Anterior cingulate cortex (tissue), 58 donors: ENCODE measurements at places on chromosomes 7 and 10.

DNA sequence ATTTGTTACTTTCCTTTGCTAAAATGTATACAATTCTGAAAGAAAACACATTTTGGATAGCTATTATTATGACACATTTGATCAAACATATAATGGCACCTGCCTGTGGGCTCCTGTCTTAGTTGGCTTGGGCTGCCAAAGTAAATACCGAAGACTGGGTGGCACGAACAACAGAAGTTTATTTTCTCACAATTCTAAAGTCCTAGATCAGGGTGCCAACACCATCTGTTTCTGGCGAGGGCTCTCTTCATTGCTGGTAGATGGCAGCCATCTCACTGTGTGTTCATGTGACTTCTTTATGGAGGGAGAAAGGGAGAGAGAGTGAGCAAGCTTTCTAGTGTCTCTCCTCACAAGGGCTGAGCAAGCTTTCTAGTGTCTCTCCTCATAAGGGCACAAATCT, 195.8 kb upstream of the FAM3C start:
- no peak for DNase-seq

- no peak for DNase-seq
Observed at GRCh38 chr7:133518718-133519117, 265.8 kb downstream of the EXOC4 start.

DNA sequence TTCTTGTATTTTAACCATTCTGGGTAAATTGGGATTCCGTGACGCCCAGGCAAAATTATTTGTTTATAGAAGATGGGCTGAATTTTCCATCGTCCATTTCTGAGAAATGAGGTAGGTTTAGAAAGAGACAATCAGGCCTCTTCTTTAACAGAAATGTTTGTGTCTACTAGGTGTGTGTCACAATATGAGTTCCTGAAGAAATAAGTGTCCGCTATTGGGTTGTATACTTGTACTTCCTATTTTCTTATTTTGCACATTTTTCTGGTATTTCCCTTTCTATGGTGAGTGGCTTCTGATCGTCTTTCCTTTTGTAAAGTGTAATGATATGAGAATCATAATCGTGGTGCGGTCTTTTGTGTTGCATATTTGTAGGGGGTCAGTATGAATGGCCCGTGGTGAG, 83.9 kb downstream of the TCF7L2 start:
- DNase-seq: no peak

GRCh38 chr7:105678811-105679495, 97.7 kb upstream of the EFCAB10 start:
- DNase-seq: peak; percentile 32

GRCh38 chr10:30396698-30397097, 37.3 kb upstream of the MAP3K8 start:
- DNase-seq: no peak

GRCh38 chr10:109939315-109939961, 16.1 kb upstream of the XPNPEP1 start:
- no peak for DNase-seq

GRCh38 chr10:119351189-119351588, 143.8 kb downstream of the GRK5 start:
- DNase-seq: no peak

DNA sequence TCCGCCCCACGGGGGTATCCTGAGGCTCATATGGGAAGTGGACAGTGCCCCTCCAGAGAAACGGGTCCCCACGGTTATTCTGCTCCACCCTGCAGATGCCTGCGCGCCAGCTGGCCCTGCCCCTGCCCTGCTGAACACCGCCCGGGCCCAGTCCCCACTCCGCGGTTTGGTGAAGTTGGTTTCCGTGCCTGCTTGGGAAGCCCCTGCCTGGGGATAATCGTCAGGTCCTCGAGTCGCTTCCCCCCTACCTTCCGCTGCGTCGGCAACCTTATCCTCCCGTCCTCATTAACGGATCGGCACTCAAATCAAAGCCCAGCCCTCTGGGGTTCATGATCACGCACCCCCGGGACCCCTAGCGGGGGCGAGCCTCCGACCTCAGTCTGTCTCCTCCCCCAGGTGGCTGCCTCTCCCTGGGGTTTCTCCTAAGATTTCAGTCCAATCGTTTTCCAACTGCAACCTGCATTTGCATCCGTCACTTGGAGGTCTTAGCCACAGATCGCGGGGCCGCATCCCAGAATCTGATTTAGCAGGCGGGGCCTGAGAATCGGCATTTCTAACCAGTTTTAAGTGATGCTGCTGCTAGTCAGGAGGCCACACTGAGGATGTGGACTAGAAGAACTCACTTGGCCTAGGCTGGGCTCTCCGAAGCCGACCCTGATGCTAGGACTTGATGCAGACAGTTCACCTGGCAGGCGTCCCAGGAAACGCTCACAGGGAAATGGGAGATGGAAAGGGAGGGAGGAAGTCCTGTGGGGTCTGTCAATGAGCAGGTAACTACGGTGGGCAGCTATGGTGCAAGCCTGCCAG, 27.6 kb downstream of the WDR86 start:
- DNase-seq: no peak

DNA sequence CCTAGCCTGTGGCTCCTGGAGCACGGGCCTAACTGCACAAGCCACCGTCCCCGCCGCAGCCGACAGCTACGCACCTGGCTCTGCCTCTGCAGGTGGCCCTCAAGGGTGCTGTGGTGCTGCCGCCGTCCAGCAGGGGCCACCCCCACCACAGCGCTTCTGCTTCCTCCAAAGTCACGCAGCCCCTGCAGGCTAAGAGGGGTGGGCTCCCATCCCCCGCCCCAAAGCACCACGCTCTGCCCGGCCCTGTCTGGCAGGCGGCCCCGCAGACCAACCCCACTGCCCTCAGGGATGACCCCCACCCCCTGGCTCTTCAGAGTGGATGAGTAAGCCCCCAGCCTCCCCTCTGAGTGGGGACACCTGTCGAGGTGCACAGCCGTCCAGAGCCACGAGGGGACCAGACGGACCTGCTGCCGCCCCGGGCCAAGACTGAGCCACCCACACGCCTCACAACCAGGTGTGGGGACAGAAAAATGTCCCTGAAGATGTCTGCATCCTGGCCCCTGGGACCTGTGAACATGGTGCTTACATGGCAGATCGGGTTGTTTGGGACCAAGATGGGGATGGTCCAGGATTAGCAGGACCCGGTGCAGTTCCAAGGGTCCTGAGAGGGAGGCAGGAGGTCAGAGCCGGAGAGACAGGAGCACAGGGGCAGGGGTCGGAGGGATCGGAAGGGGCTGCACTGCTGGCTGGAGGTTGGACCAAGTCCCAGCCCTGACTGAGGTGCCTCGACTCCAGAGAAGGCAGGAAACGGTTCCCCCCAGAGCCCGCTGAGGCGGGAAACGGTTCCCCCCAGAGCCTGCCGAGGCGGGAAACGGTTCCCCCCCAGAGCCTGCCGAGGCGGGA, 9.0 kb upstream of the ADAP1 start:
- DNase-seq: no peak

DNA sequence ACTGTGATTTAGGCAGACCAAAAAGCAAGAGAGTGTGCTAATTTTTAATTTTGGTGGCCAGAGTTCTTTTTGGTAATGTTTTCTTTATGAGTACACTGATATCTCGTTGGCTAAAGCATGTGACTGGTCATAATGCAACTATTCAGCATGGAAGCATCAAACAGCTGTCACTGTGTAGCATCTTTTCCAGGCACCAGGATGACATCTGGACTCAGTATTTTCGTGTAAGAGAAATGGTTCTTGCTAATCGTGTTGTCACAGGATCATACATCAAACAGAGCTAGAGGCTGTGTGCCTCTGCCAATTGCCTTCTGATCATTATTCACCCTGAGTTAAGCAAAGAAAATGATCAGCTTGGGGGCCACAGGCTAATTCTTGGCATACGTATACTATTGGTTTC, 118.9 kb downstream of the SND1 start:
- DNase-seq: no peak

GRCh38 chr10:49739426-49739825, 22.7 kb downstream of the OGDHL start:
- DNase-seq: no peak

DNA sequence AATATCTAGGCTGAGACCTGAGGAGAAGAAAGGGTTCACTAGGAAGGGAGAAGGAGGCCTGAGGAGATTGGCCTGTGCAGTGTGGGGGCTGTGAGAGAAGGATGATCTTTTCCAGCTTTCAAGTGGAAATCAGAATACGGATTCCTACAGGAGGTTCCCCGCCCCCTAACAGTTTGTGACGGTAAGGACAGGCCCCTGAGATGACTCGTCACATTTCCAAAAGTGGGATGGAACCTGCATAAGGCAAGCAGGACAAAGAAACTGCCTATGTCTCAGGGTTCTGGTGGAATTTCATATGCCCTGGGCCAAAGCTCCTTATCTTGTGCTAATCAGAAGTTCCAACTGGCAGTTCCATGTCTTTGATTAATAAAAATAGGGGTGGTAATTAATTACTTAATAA, 275.6 kb downstream of the SNX10 start:
- no peak for DNase-seq

GRCh38 chr10:50550291-50550839, 73.4 kb downstream of the SGMS1 start:
- no peak for DNase-seq

DNA sequence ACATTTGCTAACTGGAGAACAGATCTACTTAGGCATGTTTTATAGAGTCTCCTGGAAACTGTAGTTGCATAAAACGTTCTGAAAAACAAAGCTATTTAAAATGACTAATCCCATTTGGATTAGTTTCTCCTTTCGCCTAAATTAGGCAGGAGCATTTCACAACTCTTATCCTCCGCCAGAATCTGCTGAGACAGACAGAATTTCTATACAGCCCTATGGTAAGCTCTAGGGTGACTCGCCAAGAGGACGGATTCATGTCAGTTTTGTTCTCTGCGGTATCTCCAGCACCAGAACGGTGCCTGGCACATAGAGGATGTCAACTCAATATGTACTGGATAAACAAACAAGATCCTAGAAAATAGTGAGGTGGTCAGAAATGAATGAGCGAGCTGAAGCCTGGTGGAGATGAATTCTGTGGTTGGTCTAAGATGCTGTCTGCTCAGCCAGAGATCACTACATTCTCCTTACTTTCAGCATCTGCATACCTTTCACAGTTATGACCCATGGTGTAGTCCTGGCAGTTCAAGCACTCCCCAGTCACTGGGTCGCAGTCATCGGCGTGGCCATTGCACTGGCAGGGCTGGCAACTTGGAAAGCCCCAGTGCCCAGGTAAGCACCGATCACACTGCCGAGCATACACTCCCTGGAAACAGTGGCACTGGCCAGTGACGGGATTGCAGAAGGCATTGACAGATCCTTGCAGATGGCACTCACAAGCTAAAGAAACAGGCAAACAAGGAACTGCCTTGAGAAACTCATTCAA, 44.0 kb downstream of the LAMB1 start:
- no peak for DNase-seq

- DNase-seq: no peak
Observed at GRCh38 chr10:80506189-80506575, 31.5 kb upstream of the SH2D4B start.

DNA sequence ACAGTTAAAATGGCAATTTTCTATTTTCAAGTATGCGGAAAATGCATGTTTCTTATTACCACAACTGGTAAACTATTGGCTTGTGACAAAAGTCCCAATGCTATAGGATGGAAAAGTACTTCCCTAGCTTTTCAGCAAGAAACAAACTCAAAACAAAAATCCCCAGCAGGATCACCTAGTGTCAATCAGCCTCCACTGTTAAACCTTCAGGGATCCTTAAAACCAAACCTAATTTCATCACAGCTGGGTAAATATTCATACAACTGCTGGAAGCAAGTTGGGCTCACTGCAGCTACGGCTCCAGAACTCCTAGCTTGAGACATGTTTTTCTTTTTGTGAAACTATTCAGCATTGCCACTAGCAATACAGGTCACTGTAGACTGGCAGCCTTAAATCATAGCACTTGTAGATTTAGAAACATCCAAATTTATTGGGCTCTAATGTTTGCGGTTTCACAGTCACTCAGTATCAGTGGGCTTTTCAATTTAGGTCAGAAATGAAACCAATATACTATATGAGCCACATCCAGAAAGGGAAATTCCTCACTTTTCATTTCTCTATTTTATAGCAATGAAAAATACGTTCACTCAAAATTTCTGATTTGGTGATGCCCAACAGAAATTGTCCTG, 145.2 kb upstream of the ANK3 start:
- no peak for DNase-seq

GRCh38 chr7:151232917-151233701, 826 bp downstream of the CHPF2 start:
- DNase-seq: no peak

- no peak for DNase-seq
Observed at GRCh38 chr7:107353701-107354100, 116.2 kb upstream of the GPR22 start.

DNA sequence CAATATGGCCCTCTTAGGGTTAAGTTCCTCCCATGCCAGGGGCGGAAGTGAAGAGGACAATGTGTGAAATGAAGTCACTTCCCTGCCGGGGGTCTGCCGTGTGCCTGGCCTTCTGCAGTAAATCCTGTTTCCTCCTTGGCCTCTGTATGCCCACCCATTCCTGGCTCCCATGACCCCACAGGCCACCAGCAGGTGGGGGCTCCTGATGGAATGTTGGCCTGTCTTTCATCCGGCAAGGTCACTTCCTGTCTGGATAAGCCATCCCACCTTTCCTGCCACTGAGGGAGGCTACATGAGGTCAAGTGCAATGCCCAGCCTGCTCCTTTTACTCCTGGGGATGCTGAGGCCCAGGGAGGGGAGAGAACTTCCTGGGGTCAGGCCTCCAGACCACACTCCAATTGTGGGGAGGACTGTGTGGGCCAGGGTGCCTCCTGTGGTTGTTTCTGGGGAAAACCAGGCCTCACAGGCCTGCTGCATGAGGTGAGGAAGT, 22.3 kb downstream of the PALD1 start:
- no peak for DNase-seq

- DNase-seq: no peak
Observed at GRCh38 chr10:60508831-60509230, 119.2 kb upstream of the ANK3 start.

- no peak for DNase-seq
Observed at GRCh38 chr7:24346129-24346528, 62.1 kb downstream of the NPY start.

- no peak for DNase-seq
Observed at GRCh38 chr10:108385963-108386362, 1221.5 kb upstream of the SORCS1 start.

GRCh38 chr7:131357282-131357880, 29.7 kb downstream of the MKLN1 start:
- no peak for DNase-seq

GRCh38 chr10:6347391-6347951, 144.7 kb downstream of the PFKFB3 start:
- DNase-seq: no peak

- DNase-seq: no peak
Observed at GRCh38 chr10:128896963-128897362, 570.1 kb upstream of the MGMT start.

GRCh38 chr7:82467020-82467419, 23.4 kb upstream of the CACNA2D1 start:
- DNase-seq: no peak

GRCh38 chr10:116024271-116024878, 248.6 kb downstream of the GFRA1 start:
- no peak for DNase-seq

GRCh38 chr7:28847176-28847575, 111.0 kb downstream of the TRIL start:
- DNase-seq: no peak

DNA sequence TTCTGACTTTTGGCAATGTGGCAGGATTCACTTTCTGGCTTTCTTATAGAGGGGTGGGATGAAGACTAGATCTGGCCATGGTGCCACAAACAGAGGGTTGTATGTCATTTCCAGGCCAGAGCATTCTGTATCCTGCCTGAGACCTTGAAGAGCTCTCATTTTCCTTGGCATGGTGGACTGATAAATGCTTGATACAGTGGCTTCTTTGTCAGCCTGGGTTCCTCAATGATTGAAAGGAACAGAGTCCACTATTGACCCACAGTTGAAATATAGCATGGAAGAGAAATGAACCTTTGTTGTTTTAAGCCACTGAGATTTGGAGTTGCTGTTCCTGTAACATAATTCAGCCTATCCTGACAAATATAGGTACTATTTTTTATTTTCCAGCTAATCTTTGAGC, 462.7 kb downstream of the SUGCT start:
- DNase-seq: no peak
